Activated naive CD4-positive, alpha-beta T cell (primary cell): ENCODE measurements at places on chromosomes 3 and 15.

DNA sequence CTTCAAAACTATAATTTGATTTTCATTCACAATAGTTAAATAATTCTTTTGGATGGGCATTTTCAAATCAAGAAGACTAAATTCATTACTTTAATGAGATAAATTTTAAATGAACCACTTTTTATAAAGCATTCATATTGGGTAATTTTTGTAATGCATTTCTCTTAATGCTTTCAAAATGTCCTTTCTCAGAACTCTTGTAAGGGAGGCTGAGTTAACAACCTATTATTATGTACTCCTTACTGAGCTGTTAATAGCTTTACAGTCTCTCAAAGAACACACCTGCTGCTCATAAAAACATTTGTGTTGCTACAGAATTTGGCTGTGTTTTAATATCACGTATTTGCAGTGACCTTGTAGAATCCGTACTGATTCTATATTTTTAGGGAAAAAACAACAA is 334.0 kb upstream of the ARL6 start:
- no peak for DNase-seq

DNA sequence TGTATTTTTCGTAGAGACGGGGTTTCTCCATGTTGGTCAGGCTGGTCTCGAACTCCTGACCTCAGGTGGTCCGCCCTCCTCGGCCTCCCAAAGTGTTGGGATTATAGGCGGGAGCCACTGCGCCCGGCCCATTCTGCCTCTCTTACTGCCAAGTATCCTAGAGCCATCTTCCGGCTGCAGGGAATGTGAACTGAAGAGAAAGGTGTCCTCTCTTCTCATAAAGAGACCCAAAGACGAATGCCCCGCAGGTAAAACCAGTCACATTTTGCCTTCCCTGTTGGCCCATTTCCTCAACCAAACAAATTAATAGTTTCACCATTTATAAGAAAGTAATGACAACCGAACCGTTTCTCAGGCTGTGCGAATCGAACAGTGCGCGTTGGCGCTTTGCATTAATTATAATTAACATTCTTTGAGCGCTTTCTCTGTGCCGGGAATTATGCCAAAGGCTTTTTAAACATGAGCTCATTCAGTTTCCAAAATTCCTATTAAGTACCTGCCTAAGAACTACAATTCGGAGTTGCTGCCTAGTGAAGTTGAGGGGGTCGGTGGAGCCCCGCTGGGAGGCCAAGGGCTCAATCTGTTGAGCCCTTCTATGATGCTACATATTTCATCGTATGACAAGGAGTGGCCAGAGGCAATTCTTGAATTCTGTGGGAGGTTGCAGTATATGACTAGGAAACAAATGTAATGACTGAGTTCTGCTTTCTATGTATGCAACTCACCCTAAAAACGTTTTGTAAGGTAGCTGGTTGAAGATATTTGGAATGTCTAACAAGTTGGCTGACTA is 819 bp upstream of the RPL24 start:
- DNase-seq, result no peak

- no peak for DNase-seq
Measured at GRCh38 chr3:13046569-13047274, 26.5 kb downstream of the IQSEC1 start.

DNA sequence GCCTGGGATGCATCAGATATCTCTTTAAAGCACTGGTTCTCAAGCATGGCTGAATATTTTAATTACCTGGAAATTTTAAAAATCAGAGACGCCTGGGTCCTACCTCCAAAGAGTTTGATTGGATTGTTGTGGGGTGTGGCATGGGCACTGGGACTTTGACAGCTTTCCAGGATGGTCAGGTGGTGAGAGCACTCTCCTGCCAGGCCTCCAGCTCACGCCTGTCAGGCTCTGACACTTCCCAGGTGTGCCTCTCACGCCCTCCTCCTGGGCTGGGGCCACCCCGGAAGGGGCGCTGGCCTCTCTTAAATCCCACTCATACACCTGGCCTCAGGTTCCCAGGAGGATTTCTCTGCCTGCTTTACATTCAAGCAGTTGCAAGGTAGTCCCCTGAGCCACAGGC is 48.5 kb downstream of the AMOTL2 start:
- DNase-seq, result no peak

DNA sequence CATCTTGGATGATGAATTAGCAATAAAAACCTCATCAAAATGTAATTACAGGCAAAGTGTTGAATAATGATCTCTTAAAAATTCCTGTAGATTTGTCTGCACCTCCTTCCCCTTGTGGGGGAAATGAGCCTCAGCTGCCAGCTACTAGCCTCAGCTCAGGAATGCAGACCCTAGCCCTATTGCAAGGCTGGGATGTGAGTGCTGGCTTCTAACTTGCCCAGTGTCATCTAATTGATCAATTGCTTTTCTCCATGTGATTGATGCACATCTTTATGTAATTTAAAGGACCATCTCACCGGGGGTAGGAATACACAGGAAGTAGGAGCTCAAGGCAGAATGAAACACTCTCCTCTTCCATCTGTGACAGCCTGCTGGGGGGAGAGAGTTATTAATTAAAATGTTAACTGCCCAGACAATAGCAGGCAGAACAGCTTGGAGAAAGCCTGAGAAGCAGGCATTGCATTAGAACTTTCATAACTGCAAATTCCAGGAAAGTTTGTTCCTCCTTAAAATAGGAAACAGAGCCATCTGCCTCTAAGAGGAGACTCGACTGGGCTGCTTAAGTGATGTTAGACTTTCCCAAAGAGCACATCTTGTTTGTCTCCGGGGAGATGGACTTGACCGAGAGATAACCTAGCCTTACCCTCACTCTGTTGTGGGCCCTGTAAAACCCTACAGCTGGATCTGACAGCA is 69.6 kb downstream of the LRTM1 start:
- no peak for DNase-seq

GRCh38 chr3:108178676-108179075 is 43.5 kb downstream of the IFT57 start:
- DNase-seq, result no peak

DNA sequence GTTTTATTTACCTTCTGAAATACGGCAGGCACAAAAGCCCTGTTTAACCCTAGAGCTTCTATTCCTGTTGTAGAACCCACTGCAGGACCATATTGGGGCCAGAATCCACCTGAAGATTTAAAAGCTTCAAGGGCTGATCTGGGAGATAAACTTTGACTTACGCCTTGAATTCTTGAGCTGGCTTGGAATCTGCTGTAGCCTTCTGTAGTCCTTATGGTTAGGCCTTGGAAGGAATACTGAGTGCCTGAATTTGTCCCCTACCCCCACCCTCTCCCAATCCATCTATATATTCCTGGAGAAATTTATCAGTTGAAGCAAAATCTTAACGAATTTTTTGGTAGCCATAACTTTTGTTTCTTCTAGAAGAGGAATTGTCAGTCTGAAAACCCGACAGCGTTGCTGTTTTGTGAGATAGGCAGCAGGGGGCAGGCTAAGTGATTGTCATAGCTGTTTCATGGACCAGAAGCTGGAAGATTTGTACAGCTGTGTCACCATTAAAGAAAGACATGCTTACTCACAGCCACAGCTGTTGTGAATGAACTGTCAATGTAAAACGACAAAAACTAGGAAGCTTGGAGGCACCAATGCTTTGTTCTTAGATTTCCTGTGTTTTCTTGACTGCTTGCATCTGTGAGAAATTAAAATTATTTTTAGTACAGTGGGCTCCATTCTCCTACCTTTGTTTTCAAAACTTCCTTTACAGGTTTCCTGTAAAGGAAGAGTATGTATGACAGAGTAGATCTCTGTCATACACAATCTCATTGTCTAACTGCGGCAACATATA is 12.8 kb downstream of the LXN start:
- peak; percentile 2 for DNase-seq

- DNase-seq, result no peak
Measured at GRCh38 chr3:183586477-183586876, 31.0 kb upstream of the KLHL6 start.

- no peak for DNase-seq
Measured at GRCh38 chr3:194270627-194271459, 80.3 kb downstream of the CPN2 start.

GRCh38 chr15:25768271-25768670 is 94.9 kb downstream of the ATP10A start:
- no peak for DNase-seq

DNA sequence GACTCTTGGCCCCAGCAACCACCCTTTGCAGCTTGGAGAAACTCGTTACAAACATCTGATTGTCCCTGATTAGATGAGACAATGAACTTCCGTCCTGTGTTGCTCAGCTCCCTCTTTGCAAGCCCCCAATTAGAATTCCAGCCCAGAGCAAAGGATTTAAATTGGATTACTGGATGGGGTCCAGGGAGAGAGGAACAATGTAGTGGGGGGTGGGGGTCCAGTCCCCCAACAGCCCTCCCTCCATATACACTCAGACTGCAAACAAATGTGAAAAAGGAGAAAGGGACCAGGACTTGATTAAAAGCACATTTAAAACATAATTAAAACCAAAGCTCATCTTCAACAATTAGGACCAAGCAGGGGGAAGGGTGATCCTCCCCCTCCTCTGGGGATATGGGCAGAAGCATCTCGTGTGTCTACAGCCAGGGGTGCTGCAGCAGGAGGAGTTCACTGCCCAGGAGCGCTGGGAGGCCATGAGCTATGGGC is 71.7 kb upstream of the TMEM115 start:
- DNase-seq, result no peak

DNA sequence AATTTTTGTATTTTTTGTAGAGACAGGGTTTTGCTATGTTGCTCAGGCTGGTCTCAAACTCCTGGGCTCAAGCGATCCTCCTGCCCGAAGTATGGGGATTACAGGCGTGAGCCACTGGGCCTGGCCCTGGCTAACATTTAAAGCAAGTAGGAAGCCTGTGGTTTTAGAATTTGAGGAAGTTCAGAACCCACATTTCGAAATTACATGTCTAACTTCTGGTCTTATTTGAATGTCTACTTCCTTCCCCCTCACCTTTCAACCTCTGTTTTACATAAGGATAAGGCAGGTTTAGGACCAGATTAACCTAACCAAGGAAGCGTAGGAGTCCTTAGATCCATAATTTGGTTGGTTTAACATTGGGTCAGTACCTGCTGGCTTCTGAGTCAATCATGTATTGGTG is 120.5 kb upstream of the PROK2 start:
- DNase-seq, result no peak

DNA sequence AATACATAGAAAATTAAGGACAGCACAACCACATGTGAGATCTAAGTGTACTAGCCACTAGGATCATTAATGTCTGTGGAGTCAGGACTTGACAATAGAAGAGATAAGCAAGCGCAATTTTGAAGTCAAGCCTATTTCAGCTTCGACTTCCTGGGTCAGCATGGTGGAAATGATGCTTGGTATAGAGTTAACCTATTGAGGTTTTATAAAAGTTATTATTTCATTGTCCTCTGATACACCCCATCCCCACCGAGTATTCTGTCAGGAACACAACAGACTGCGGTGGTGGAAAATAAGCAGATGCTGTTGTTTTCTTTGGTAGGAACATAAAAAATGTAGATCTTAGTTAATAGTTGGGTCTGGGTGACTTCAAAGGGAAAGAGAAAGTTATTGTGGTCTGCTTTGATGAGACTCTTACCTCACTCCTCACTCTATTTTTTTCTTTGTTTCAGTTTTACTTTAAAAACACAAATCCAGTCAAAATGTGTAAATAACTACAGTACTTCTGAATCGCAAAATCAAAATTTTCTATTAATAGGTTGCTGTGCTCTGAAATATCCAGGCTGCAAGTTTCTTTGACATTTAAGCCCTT is 82.1 kb downstream of the IL5RA start:
- no peak for DNase-seq

DNA sequence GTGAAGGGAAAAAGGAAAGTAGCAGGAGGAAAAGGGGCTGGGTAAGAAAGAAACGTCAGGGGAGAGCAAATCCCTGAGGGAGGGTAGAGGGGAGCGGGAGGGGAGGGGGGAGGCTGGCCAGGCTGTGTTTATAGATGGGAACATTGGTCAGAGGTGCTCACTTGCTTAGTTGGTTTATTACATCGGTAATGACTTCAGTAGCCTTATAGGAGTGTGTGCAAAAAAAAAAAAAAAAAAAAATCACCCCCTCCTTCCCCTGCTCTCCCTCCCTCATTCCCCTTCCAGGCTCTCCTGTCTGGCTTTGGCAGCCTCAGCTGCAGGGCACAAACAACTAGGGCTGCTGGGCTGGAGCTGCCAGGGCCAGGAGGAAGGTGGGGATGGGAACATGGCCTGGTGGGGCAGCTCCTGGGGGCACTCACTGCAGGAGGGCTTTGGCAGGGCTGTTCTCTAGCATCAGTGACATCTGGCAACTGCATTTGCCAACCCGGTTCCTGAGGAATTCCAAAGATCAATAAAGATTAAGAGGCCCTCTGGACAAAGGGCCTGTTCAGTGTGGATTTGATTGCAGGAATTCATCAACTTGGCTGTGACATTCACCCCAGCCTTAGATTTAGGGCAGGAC is 334.5 kb upstream of the FRG2C start:
- DNase-seq, result no peak

DNA sequence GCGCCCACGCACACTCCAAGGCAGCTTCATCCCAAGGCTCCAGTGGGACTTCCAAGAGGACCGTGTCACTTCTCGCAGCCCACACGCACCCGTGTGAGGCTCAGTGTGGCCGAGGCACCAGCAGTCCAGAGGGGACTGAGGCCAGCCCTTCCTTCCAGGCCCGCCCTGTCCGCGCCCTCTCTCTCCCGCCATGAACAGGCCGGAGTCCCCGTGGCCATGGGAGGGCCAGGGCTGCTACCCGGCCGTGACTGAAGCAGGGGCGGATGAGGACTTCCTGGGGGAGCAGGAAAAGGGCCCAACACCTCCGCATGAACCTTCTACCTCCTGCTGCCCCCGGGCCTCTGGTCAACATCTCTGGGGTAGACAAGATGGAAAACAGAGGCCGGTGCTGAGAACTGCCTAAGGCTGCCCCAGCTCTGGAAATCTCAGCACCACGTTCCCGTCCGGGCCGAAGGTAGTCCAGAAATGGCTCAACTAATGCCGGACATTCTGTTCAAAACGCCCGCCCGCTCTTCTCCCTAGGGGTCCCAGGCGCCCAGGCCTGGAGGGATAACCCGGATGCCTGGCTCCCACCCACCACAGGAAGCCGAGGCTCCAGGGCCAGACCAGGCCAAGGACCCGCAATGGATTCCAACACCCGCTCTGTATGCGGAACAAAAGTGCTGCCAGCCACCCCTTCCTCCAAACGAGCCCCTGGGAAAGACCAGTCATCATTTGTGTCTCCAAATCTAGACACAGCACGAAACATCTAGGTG is 32.7 kb downstream of the TNK2 start:
- no peak for DNase-seq

DNA sequence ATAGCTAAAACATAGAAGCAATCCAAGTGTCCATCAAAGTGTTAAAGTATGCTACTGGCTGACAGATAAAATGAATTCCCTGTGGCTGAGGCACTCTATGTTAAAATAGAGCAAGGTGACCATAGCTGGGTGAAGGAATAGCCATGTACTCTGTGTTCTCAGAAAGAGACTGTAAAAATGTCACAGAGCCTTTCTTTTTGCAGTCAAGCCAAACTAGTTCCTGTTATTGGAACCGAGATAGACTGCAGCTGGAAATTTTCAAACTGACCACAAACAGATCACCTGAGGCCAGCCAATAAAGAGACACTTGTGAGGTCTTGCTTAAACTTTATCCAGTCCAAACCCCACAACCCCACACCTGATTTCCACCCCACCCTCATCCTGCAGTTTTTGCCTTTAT is 422.8 kb upstream of the NAALADL2 start:
- DNase-seq, result no peak

GRCh38 chr15:31151301-31152233 is 50.0 kb upstream of the TRPM1 start:
- DNase-seq, result no peak
